GM04504 (cell line): ENCODE measurements at places on chromosomes 2 and 18.

DNA sequence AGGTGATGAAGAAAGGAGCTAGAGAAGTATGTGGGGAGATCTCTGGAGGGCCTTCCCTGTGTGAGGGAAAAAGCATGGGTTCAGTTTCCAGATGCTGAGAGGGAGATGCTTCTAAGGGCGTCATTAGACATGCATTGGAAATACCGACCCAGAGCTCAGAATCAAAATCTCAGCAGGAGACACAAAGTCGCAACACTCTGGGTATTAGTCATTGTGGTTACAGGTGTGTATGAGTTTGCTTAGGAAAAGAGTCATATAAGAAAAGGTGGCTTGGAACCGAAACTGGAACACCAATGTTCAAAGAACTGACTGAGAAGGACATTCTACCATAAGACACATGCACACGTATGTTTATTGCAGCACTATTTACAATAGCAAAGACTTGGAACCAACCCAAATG lies 477.1 kb downstream of the FBXO15 start:
- DNase-seq = no peak

- no peak for DNase-seq
Measured at GRCh38 chr2:15731889-15732271, 140.2 kb downstream of the DDX1 start.

DNA sequence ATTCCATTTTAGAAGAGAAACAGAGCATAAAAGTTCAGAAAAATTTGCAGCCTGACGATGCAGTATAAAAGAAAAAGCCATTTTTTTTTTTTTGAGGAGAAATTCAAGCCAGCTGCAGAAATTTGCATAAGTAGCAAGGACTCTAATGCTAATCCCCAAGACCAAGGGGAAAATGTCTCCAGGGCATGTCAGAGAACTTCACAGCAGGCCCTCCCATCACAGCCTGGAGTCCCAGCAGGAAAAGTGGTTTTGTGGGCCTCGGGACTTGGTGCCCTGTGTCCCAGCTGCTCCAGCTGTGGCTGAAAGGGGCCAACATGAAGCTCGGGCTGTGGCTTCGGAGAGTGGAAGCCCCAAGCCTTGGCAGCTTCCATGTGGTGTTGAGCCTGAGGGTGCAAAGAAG lies 325.3 kb upstream of the HNMT start:
- no peak for DNase-seq

DNA sequence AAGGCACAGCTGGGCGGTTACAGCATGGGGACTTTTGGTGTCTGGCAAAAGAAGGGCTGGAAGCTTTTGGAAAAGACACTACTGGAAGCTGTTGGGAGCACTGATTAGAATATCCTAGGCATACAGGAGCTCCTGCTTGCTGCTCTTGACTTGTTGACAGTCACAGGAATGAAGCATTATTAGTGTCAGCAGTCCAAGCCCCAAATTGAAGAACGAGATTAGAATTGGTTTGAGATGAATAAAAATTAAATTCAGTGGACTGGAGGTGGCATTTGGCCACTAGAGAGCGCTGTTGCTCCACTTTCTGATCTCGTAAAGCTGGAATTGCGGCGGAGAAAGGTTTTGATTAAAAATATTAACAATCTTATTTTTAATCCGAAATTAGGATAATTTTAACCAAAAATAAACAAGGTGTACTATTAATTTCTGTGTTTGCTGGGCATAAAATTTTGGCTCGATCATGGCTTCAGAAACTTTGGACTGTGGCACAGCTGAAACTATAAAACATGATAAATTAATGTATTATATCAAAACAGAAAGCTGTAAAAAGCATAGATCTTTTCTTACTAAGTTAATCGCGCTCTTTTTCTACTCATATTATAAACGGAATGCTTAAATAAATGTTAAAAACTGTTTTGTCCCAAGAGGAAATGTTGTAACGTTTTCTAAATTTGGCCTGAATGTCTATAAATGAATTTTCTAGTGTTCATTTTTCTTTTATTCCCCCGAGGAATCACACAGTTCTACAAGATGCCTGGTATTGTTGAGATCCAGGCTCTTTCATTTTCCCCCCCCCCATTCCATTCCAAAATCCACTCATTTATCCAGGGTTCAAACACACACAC lies 2.4 kb upstream of the HOXD8 start:
- DNase-seq = no peak

DNA sequence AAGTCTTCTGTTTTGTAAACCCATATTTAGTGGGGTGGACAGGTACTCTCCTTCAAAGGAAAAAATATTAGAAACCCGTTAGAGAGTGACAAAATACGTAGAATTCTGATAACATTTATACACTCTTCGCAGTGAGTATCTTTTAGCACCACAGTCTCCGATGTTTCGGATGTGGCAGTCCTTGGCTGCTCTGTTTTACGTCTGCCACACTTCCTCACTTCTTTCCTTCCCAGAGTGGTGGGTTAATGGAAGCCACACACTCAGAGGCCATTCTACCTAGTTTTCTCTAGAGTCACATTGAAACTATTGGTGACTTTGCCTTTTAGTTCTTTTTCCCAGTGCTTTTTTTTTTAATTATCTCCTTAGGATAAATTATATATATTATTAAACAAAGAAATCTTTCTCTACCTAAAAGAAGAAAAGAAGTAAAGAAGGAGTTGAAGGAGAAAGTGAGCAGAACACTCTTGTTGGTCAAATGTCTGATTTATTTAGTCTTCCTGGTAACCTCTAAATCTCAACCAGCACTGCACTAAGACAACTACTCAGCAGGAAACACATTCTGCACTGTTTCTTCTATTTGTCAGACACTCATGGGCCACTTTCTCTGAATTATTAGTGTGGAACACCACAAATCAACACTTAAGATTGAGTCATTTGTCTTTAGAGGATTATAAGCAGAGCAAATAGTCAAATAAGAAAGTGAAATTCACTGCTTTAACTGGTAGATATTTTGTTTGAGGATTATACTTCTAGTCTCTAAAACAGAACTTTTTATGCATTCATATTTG lies 451.3 kb upstream of the TMEFF2 start:
- no peak for DNase-seq

DNA sequence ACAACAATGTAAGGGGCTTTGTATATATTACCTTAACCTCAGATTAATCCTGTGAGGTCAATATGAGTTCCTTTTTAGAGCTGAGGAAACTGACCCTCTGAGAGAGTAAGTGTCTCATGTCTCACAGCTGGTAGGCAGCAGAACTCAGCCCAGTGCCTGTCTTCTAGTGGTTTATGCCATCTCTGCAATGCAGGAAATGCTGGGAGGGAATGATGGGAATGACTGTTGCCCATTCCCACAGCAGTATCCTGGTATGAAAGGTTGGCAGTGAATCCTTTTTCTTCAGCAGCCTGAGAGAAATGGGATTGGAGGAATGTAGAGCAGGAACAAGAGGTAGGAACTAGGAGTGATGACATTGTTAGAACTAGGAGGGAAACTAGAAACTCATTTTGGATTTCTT lies 6.0 kb downstream of the MRPL30 start:
- no peak for DNase-seq
